Uterine smooth muscle cell (primary cell): ENCODE measurements at places on chromosomes 1 and 21. TPM values are rescaled to one million over a fixed set of nuclear protein-coding genes. Genes with fewer than 3 reads are reported as not detected.

Gene TARBP1
- 25.5 and 29.5 TPM in 2 replicates for total RNA-seq

Gene LINGO4
- under 0.01 TPM in 1 of 2 replicates, not detected in the other for total RNA-seq

Gene PROK1
- total RNA-seq = not detected in 2 replicates

Gene KCNE2
- total RNA-seq = not detected in 2 replicates

Gene PGLYRP4
- not detected in 2 replicates for total RNA-seq

Gene GCSAML
- under 0.01 TPM in 1 of 2 replicates, not detected in the other for total RNA-seq

Gene RXFP4
- 0.11 and 0.12 TPM in 2 replicates for total RNA-seq

Gene FCGR2B
- not detected in 2 replicates for total RNA-seq

Gene SRSF4
- 48.5 and 60.2 TPM in 2 replicates for total RNA-seq

Gene BARHL2
- not detected in 2 replicates for total RNA-seq

Gene FYB2
- not detected in 2 replicates for total RNA-seq

Gene GIPC2
- 0.11 and 0.12 TPM in 2 replicates for total RNA-seq

Gene ZNF669
- 11.2 and 11.8 TPM in 2 replicates for total RNA-seq

Gene CYP4A22
- not detected in 2 replicates for total RNA-seq
